IPS DF 6.9 (cell line): ENCODE measurements at places on chromosomes 7 and 10.
A peak's percentile ranks its signal among the peaks of the same experiment; 100 is the strongest.

DNA sequence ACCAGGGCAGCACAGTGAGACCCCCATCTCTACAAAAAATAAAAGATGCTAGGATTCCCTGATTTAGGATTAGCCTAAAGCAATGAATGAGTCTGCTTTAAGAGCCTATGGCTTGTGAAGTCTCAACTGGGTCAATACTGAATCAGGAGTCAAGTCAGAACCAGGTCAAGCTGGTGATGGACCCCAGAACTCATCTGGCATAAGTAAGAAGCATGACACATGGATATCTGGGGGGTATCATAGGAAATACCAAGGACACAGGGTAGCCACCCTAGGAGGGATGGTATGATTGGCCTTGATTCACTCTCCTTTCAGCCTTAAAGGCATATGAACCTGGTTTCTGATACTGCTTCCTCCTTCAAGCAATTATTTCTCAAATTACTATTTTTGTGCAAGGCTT lies 78.4 kb upstream of the FAM133B start:
- DNase-seq: no peak

DNA sequence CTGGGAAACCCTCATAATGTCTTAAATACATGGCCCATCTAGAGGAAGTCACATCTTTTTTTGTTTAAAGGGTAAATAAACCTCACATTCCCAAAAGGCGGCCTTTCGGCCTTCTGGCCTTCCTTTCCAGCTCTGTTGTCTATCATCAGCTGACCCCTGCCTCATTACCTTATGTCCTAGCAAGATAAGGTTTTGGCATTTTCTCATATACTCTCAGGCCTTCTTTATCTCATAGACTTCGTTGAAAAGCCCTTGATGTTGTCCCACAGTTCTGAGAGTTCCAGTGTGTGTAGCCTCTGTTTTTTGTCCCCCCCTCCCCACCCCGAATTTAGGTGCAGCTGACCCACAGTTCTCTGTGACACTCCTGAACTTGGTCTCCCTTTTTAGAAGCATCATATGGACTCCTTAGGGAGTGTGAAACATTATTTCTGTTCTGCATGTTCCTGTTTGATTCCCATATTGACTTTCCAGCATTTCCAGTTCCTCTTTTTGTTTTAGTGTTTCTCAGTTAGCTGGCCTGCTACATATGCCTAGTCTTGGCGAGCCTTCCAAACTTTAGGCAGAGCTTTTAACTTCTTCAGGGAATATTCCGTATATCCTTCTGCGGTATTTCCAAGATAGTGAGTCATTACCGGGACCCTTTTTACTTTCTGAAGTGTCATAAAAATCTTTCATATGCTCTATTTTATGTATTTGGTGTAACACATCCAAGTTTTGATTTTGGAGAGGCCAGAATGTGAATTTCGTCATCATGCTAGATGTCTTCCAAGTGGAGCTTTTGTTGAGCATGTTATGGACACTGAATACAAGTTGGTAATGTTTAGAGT lies 138.5 kb downstream of the LRRC4 start:
- no peak for DNase-seq

- DNase-seq: no peak
Measured at GRCh38 chr10:125782616-125783015, 7.0 kb upstream of the MMP21 start.

- DNase-seq: no peak
Measured at GRCh38 chr10:75319274-75319673, 82.3 kb downstream of the ZNF503 start.

DNA sequence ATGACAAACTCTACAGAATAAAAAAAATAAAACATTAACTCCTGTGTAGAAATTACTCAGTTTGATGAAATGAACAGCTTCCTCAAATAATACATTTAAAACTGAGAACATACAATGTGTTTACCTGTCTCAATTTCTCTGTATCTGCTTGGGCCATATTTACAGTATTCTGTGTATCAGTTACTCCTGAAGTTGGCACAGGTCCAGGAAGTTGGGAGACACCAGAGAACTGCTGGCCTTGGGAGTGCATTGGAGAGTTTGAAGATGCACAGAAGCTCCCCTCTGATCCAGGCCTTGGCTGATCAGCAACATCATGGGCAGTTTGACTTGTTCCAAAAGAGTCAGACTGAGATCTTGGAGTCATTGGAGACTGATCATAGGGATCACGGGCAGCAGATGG lies 155.1 kb downstream of the GALNT11 start:
- DNase-seq: no peak

DNA sequence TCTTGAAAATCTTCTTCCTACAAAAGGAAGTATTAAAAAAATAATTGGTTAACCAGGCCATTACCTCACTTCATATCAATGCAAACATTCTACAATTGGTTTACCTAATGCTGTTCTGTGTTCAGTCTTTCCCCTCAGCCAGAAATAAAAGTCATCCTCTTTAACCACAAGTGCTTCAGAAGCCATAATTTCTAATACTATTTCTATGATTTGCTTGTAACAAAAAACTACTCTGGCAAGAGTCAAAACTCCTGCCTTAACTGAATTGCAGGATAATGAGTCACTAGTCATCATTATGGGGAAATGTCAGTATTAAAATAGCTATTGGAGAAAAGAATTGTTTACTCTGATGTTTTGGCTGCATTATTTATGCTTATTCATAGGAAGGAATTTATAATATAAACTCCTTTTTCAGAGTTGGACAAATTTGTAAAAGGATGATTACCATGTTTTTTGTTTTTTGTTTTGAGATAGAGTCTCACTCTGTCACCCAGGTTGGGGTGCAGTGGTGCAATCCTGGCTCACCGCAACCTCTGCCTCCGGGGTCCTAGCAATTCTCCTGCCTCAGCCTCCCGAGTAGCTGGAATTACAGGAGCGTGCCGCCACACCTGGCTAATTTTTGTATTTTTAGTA lies 55.5 kb upstream of the ODAD2 start:
- no peak for DNase-seq

- DNase-seq: no peak
Measured at GRCh38 chr10:630581-631073, 58.8 kb downstream of the DIP2C start.

DNA sequence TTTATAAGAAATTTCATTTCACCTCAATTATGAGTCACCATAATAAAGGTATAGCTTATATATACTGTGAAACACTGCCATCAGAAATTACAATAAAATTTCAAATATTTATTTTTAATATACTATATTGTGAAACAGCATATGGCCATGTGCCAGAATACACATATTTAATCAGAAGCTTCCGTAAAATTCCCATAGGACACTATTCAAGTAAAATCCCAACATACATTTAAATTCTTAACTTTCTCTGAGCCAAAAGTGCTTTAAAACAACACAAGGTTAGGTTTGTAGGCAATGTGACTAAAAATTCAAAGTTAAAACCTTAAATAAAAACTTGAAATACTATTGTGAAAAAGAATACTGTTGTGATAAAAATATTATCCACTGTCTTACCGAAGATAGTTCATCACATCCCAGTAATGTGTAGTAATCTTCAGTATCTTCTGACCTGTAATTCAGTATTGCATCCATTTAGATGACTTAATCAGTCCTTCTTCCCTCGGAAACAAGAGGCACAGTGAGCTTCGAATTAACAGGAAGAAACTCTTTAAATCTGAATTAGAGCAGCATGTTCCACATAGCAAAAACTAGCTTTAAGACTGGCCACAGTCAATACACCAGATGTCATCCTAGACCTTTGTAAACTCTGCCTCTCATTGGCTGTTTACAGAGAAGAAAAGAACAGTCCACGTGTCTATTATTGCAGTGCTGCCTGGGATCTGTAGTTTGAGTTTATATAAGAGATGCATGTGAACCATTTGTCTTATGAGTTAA lies at the start of gene DNAJC12:
Gene DNAJC12, minus strand, starts transcription at position 648 of the 774 bp plus-strand sequence. Its CDS starts 177 bp downstream, at position 471.
- DNase-seq: no peak

- peak; percentile 39 for DNase-seq
Measured at GRCh38 chr7:7911369-7912123, 57.0 kb upstream of the GLCCI1 start.

DNA sequence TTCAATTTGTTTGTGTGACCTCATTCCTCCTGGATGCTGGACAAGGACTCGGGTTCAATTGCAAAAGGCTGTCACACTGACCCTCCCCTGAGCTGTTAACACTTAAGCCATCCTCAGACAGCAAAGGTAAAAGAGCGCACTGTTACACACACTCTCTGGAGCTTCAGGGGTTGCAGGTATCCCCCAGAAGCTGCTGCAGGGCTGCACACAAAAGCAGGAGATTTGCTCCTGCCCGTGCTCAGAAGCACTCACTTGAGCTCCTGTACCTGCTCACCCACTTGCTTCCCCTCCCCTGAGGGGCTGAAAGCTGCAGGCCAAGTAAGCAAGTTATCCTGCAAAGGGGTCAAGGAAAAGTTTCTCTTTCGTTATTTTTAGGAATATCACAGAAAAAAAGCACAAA lies 886.2 kb upstream of the ZWINT start:
- DNase-seq: no peak

GRCh38 chr10:28445516-28445915 lies 87.4 kb upstream of the WAC start:
- DNase-seq: no peak
